ENCODE measurements at places on chromosomes 7 and 10.

GRCh38 chr7:80135309-80136104 lies 876 bp downstream of the GNAI1 start:
- no peak for DNase-seq

GRCh38 chr10:88186335-88186734 lies 322.9 kb downstream of the PTEN start:
- DNase-seq = no peak

DNA sequence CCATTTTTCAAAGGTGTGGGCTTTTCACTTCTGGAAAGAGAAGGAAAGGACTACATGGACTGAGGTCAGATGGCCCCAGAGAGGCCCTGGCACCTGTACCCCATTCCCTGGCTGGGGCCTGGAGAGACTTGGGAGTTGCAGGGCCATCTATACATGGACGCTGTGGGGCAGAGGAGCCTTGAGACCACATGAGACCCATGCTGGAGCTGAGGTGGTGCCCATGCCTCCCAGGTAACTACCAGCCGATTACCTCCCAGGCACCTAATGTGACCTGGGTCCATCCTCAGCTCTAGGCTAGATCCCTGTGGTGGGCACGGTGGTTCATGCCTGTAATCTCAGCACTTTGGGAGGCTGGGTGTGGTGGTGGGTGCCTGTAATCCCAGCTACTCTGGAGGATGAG lies 81.3 kb downstream of the GPR26 start:
- DNase-seq = no peak

- no peak for DNase-seq
These were observed 20.1 kb upstream of the DDIT4 start for GRCh38 chr10:72253578-72253977.

DNA sequence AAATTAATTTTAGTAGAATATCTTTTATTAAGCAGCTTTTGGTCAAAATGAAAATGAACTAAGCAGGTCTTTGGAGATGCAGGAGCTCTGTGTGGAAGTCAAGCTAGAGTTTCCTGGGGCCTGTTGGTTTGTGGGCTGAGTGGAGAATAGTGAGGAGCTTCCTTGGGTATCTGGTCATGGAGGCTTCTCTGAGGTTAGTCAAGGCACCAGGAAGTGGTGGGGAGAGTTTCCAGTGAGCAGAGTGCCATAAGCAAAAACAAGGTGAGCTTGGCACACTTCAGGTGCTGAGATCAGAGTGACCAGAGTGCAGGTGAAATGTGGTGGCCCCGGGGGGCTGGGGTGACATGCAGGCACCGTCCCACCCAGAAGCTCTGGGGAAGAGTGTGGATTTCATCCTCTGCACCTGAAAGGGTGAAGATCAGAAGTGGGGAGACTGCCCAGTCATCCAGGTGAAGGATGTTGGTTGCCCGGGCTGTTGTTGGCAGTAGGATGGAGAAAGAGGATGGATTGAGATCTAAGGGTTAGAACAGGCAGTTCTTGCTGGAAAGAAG lies 77.4 kb downstream of the WDR37 start:
- no peak for DNase-seq

DNA sequence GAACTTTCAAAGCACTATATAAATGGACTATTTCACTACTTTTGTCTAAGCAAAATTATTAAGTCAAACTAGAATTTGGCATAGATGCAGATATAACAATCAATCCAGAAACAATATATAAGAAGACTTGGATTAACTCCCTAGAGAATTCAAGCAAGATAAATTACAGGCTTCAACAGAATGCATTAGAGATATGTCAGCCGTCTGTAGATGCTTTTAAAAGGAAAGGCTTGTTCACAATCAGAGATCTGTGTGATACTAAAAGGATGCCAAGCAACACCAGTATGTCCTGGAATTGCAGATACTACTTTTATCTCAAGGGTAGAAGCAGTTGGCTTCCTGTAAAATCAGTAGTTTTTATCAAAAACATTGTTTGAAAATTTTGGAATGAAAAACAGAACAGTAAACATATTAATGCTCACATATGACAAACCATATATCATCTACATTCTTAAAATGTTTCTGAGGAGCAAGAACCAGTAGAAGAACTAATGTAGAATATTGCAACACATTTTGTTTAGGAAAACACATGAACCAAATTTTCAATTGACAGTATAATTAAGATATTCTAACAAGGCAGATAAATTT lies 947.9 kb upstream of the LRRN3 start:
- DNase-seq = no peak

- DNase-seq = no peak
These were observed 2.0 kb downstream of the THSD7A start for GRCh38 chr7:11829954-11830353.

DNA sequence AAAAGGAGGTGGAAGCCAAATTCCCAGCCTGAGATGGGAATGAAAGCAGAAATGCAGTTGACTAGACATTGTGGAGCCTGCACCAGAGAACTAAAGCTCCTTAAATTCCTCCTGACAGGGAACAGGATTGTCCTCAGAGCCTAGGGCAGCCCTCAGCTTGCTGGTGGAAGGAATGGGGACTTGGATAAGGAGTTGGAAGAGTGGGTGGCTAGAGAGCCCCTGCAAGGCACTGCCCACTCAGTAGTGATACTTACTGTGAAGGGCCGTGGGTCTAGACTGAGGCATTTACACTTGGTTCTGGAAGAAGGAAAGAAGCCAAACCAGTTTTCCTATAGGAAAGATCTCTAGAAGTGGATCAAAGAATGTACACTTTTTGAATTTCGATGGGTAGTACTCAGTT lies 117.6 kb downstream of the PLCE1 start:
- DNase-seq = no peak

DNA sequence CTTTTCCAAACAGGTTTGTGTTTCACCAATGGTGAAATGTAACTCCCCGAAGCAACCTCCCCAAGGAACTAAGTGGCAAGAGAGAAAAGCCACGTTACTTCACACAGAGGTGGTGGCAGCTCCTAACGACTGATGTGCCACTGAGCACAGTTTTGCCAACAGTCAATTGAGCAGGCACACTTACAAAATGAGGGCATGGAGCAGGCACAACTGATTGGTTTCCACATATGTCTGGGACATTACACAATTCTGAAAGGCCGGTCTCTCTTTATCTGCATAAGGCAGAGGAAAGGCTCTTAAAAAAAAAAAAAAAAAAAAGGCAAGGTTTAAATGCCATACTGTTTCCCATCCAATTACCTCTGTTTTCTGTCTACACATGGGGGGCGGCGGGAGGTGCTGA lies 86.7 kb downstream of the GFRA1 start:
- DNase-seq = no peak

Data from KG1 (cell line).